ENCODE measurements at places on chromosomes 11 and 22.

- DNase-seq = no peak
These were observed 40.4 kb downstream of the FLI1 start for GRCh38 chr11:128734103-128734831.

- DNase-seq = no peak
These were observed 48.4 kb upstream of the KCNQ1OT1 start for GRCh38 chr11:2748061-2748813.

- DNase-seq = peak; percentile 57
These were observed 13.9 kb downstream of the DUSP8 start for GRCh38 chr11:1557904-1558774.

DNA sequence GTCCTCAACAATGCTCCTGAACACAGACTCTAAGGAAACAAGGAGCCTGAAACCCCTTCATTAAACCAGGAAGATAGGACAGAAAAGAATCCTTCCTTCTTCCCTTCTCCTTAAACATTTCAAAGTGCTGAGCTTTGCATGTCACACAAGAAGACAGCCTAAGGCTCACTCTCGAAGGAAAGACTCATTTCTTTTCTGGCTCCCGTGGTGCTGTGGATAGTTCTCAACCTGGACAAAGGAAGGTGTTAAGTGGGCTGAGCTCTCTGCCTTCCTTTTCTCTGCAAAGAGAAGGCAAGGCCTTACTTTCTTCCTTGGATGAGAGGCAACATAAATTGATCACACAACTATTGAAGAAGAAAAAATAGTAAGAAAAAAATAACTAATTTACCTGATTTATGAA is 452.4 kb upstream of the DDI1 start:
- DNase-seq = no peak

GRCh38 chr11:78063440-78064181 is at the start of gene THRSP:
Gene THRSP (plus strand): TSS chr11:78063861. CDS start chr11:78063882, 21 bp downstream.
- DNase-seq = no peak

DNA sequence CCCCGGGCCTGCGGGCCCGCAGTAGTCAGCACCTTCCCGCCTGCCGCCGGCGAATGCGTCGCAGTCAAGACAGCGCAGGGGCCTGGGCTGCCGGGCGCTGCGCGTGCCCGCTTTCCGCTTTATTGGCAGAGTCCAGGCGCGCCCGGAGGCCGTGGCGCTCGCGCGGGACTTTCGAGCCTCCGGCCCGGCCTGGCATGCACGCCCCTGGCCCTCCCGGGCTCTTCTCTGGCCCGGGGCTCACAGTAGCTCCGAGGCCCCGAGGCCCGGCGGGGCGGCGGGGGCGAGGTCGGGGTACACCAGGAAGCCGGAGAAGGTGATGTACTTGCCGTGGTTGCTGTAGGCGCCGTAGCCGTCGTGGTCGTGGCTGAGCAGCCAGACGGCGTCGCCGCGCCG is 3.1 kb downstream of the FAM180B start:
- DNase-seq = no peak

DNA sequence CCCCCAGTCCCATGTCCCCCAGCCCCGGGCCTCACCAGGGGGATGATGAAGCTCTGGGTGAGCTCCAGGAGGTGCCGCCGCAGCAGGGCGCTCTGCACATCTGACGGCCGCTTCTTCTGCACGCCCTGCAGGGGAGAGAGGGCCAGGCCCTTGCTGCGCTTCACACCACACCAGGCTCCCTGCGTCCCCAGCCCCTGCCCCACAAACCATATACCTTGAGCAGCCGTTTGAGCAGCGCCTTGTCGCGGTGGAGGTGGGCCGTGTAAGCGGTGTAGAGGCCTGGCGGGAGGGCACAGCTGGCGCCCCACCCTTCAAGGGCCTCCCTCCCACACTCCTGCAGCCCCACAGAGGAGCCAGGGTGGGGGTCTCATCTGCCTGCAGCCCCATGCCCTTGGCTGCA is 6.2 kb upstream of the PLXNB2 start:
- DNase-seq = no peak

DNA sequence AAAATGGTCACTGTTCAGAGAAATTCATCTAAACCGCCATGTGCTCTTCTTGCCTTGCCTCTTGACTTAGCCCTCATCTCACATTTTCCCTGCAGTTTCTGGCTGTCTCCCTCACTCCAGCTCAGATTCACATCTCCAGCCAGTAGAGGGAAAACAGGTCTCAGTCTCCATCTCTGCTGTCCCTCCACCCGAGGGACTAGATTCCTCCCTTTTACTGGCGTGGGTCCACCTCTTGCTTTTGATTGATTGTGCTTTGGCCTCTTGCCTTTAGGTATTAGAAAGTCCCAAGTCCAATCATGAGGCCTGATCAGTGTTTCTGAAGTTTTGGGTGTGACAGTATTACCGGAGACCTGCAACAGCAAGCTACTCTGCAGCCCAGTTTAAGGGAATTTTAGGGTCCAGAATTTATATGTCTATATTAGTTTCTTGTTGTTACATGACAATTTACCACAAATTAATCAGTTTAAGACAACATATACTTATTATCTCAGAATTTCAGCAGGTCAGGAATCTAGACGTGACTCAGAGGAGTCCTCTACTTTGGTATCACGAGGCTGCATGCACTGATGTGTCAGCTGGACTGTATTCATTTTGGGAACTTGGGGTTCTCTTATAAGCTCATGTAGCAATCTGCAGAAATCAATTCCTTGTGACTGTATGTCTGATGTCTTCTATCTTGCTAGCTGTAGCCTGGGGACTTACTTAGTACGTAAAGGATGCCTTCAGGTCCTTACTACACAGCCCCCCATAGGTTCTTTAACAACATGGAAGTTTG is 805.2 kb upstream of the CCDC90B start:
- DNase-seq = no peak

GRCh38 chr11:70467201-70468085 is 69.1 kb downstream of the CTTN start:
- DNase-seq = peak; percentile 33
